Stimulated activated CD8-positive, alpha-beta memory T cell treated with anti-CD3 and anti-CD28 coated beads, Interleukin-4, amount 100 ng/mL, for 1 hour (primary cell): ENCODE measurements at places on chromosomes 1 and 21.
A peak's percentile ranks its signal among the peaks of the same experiment; 100 is the strongest.

DNA sequence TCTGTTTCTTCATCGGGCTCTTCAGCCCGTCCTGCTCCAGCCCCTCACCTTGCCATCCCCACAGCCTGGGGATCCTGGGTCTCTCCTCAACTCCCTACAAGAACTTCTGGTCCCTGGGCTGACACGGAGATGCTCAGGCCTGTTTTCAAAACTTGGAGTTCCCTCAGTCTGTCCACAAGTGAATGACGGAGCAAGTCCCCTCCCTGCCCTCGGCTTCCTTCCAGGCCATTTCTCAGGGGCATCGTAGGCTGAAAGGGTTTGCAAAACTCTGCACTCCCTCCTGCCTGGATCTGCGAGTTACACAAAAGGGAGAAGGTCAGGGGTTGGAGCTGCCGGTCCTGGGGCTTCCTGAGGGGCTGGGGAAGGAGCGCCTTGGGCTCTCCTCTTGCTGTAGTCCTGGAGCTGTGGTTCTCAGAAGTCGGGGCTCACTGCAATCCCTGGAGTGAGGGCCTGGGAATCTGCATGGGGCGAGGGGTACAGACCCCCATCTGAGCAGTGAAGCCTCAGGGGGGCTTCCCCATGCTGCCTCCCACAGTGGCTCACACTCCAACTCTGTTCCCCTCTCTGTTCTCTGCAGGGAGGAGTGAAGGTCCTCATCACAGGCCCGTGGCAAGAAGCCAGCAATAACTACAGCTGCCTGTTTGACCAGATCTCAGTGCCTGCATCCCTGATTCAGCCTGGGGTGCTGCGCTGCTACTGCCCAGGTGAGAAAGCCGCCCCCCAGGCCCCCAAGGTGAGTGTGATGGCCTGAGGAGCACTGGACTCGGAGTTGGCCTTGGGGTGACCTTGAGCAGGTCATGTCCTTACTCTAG lies 100.6 kb upstream of the VAMP3 start:
- DNase-seq, result no peak

DNA sequence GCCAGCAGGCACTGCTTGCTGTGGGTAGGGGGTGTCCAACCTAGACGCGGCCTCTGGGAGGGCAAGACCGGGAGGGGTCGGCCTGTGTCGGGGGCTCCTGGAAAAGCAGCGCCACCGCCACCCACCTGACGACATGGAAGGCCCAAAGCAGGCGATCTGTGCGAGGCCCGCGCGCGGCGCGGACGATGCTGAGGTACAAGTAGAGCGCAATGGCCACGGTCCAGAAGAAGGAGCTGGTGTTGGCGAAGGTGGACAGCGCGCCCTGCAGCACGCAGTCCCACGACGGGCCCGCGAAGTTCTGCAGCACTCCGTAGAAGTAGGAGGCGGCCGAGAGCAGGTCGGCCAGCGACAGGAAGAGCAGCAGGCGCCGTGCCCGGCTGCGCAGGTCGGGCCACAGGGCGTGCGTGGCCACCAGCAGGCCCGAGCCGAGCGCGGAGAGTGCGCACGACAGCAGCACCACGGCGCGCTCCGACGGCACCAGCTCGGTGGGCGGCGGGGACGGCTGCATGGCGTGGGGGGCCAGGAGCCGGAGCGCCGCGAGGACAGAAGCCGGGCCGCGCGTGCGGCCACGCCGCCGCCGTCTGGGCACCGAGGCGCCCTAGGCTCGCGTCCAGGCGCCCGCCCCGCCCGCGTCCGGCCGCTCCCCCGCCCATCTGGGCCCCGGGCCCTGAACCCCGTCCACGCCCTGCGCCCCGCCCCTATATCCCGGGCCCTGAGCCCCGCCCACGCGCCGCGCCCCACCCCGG lies at the start of gene GPR157:
Gene GPR157, minus strand, starts transcription at position 583 of the 746 bp plus-strand sequence. Its CDS starts 75 bp downstream, at position 508.
- peak; percentile 67 for DNase-seq

DNA sequence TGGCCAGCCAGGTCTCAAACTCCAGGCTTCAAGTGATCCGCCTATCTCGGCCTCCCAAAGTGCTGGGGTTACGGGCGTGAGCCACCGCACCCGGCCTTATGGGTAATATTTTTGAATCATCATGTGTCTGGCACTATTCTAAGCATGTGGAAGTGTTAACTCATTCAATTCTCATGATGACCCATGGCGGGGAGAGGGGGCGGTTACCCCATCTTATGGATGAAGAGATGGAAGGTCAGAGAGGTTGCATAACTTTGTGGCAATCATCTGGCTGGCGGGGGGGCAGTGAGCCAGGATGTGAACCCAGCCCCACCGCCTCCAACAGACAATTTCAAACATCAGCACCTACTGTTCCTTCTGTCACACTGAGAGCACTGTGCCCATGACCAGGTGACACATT lies 11.5 kb upstream of the TAS1R2 start:
- DNase-seq, result no peak

GRCh38 chr1:18004278-18004677 lies 103.3 kb upstream of the IGSF21 start:
- no peak for DNase-seq

- no peak for DNase-seq
Measured at GRCh38 chr1:221025501-221025900, 146.3 kb downstream of the HLX start.

DNA sequence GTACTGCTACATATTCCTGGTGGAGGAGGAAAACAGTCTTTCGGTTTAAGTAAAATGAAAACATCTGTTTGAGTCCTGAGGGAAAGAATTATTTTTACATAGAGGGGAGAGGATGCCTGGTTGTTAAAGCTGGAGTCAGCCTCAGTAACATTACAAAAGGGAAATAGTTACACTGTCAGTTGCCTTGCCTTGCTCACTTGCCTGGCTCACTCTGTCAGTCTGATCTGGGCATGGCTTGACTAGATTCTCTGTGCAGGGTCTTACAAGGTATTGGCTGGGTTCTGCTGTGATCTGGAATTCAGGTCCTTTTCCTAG lies 8.4 kb upstream of the UBE2U start:
- no peak for DNase-seq

GRCh38 chr1:25858494-25858893 lies 763 bp downstream of the AUNIP start:
- DNase-seq, result no peak

- DNase-seq, result no peak
Measured at GRCh38 chr21:33869873-33870272, 45.7 kb downstream of the ATP5PO start.

- peak; percentile 10 for DNase-seq
Measured at GRCh38 chr21:38159355-38159754, 97.4 kb upstream of the KCNJ15 start.

- no peak for DNase-seq
Measured at GRCh38 chr21:34035619-34036354, 37.6 kb upstream of the MRPS6 start.

DNA sequence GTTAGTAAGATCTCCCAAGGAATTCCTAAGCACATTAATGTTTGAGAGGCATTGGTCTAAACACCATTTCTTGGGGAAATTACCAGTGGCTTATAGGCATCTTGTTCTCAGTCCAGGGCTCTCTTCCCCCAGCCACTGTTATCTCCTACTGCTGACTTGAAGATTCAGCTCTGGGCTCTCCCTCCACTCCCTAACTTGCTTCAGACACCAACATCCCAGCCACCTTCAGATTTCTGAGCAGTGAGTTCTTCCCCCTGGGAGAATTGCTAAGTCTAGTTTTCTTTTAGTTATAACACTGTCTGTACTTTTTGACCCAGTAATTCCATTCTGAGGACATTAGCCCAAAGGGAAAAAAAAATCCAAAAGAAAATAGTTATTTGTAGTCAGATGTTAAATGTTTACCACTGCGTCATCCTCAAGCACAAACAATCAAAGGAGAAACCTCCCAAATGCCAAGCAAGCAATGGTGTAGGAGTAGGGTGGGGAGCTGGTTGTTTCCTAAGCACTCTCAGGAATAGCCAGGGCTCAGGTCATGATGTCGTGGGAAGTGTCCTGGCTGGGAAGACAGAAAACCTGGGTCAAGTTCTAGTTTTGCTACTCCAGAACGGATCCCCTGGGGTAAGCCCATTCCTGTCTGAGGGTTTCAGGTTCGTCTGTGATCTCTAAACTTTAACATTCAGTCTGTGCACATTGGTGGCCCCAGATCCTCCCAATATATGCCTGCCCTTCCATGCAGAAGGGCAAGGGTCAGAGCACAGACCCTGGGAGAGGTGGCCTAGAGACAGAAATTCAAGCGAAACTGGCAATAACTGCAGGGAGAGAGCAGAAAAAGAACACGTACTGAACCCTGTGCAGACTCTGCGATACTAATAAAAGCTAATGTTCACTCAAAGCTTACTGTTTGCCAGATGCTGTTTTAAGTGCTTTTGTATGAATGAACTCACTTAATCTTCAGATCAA lies 191.1 kb upstream of the FGGY start:
- no peak for DNase-seq

DNA sequence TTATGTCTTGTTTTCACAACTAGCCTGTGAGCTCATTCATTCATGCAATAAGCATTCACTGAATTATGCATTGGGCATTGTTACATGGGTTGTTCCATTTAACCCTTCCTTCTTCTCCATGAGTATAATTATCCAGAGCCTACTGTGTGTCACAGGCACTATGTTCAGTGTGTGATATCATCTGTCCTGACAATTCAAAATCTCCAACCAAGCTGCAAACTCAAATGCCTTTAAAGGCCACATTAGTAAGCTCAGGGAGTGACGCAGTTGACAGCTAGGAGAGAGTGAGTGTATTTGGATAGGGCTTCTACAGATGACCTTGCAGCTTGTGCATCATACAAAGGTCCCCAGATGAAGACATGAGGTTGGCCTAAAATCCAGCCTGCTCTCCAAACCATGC lies 289.5 kb downstream of the OMA1 start:
- no peak for DNase-seq

- no peak for DNase-seq
Measured at GRCh38 chr1:223549740-223550139, 115.8 kb downstream of the CAPN8 start.

- DNase-seq, result no peak
Measured at GRCh38 chr1:41387667-41388091, 26.4 kb downstream of the FOXO6 start.

DNA sequence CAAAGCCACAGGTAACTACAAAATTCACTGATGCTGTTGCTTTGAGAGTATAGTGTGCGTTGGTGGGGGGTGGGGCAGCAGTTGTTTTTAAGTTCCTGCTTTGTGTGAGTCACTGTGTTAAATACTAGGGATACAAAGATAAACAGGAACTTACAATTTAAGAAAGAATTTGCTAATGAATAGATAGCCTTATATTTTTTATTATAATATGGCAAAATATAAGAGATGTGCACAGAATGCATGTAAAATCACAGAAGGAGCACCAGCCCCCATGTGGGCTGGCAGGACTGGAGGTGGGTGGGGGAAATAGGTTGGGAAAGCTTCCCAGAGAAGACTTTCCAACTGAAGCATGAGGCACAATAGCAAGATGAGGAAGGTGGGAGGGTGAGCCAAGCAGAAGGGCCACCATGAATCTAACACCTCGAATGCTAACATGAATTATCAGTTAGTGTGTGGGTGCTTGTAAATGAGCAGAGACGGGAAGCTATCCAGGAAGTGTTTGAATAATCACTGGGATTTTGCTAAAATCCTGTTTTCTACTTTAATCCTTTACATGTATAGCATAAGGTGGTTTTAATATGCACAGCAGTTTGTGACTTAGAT lies 57.0 kb upstream of the RAVER2 start:
- no peak for DNase-seq

DNA sequence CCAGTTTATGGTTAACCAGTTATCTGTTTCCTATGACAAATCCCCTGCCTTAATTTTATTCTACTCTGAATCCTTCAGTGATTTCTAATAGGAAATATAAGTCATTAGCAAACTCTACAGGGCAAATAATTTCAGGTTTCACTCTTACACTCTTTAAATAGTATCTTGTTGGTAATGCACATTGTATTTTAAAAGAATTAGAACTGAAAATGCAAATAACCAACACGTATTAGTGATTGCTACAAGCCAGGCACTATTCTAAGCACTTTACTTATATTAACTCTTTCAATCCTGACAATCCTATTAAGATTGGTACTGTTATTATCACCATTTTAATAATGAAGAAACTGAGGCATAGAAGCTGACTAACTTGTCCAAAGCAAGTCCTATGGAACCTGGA lies 48.3 kb upstream of the LHX8 start:
- no peak for DNase-seq

DNA sequence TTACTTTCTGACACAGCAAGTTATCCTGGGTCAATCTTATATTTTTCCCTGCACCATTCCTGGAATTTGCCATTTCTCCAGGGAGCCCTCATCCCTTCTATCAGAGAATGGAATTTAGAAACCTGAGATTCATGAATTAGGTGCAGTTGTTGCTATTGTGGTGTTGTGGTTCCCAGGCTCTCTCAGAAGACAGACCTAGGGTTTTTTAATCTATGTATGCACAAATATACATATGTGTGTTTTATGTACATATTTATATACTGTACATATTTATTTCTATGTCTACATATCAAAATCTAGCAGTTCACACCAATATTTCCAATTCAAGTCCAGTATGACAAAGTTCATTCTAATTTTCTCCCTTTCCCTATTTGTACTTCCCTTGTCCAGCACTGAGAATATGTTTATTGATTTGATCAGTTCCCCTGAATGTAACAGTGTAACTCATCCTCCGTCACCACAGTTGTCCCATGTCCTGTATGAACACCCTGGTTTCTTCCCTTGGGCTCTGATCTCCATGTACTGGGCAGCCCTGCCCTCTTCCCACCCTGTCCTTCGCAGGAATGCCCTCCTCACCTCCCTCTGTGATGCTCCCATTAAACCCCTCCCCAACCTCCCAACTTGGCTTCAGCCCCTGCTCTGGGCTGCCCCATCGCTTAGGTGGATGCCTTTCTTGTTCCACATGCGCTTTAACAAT lies 145.5 kb downstream of the VPS13D start:
- no peak for DNase-seq
